ENCODE measurements at places on chromosomes 5 and 9. TPM values are rescaled to one million over a fixed set of nuclear protein-coding genes. Genes with fewer than 3 reads are reported as not detected.

- no peak for DNase-seq
Observed at GRCh38 chr9:13165236-13165945, 114.1 kb downstream of the MPDZ start.

GRCh38 chr5:118126159-118126558, 862.2 kb downstream of the DTWD2 start:
- no peak for DNase-seq

The FBP2 gene
- not detected for total RNA-seq

The ATP6V0E1 gene
- total RNA-seq, result 147 TPM

GRCh38 chr5:118577621-118578020, 410.7 kb downstream of the DTWD2 start:
- DNase-seq, result no peak

The MYORG gene
- total RNA-seq, result 1.4 TPM

All from activated CD4-positive, alpha-beta T cell treated with anti-CD3 and anti-CD28 coated beads, Interleukin-2, amount 10 ng/mL, durations not matched to agents 24 days and 14 days (primary cell).